ENCODE measurements at places on chromosomes 4 and X. TPM values are rescaled to one million over a fixed set of nuclear protein-coding genes. Genes with fewer than 3 reads are reported as not detected.

GRCh38 chr4:1305261-1305711 is 15.6 kb downstream of the MAEA start:
- DNase-seq = no peak

- DNase-seq = no peak
These were observed 144.6 kb upstream of the GPC4 start for GRCh38 chrX:133559909-133560308.

- DNase-seq = no peak
These were observed 243.2 kb upstream of the POF1B start for GRCh38 chrX:85622635-85623034.

- no peak for DNase-seq
These were observed 35.7 kb upstream of the GABRQ start for GRCh38 chrX:152601848-152602616.

DNA sequence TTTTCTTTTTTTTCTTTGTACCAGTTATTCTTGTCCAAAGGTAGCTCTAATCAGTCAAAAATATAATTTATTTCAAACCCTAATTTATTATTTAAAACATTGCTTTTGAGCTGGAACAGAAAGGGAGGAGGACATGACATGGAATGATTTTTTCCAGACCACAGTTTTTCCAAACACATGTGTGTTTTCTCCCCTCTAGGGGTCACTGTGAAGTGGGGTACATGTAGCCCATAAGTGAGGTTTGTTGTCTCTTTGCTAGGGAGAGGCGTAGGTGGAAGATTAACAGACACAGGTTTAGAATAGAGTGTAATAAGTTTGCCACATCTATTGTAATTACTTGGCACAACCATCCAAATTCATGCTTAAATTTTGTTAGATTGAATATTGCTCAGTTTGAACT is 83.0 kb downstream of the TNIP2 start:
- DNase-seq = no peak

DNA sequence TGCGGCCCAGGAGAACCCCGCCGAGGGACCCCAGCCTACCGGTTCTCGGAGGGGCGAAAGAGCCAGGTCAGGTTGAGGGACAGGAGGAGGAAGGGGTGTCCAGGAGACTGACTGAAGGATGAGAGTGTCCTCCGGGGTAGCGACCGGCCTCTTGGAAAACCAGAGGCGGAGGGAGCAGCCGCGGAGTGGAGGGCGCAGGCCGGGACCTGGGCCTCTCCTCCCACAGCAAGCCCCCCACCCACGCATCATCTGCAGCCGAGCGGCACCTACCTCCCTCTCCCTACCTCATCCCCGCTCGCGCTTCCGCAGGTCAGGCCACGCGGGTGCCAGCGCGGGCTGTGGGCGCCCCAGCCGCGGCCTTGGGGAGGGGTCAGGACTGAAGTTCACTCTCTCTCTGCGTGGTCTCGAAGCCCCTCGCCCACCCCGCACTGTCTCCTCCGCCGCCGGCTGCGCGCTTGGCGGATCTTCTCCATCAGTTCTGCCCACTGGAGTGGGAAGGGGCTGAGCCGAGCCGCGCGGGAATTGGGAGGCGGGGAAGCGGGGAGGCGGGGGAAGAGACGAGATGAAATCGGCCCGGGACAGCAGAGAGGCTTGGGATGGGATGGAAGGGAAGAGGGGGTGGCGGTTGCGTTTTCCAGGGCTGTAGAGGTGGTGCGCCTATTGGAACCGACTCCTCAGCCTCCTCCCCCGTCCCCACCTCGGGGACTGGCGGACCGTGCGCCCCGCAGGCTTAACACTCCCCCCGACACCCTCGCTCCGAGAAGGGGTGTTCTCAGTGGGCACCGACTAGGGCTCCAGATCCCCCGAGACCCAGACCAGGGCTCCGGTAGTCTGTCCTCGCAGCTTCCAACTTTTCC is 1.8 kb downstream of the NLGN4X start:
- DNase-seq = no peak

DNA sequence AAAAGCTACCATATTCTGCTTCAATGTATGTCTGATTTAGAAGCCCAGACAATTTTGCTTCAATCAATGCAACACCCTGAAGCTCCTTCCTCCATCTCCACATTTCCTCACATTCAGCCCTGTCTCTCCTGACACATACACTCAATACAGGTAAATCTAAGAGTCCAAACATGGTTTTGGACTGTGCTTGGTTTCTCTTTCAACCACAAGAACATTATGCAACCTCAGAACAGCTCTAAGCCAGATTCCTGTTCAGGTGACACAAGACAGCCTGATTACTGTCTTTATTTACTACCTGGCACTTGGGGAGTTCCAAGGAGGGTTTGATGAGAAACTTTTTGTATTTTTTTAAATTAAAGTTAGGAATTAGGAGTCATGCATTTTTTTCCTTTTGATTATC is 307.5 kb upstream of the SLIT2 start:
- no peak for DNase-seq

TFE3 gene
- total RNA-seq = 23.2 TPM

DNA sequence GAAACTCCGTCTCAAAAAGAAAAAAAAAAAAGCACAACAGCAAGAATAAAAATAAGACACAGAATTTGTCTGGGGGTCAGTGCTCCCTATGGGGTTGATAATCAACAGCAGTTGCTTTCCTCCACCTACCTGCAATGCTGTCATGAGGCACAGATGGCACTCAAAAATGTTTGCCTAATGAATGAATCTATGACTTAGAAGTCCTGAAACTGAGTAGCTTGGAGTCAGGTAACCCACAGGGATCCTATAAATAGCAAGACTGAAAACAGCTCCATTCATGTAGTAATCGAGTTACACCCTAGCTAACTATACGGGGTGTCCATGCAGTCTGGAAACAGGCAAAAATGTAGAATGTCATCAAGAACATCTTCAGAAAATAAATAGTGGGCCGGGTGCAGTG is 19.8 kb upstream of the DDX3X start:
- no peak for DNase-seq

GRCh38 chrX:15017491-15017890 is 144.3 kb downstream of the MOSPD2 start:
- DNase-seq = no peak

GRCh38 chr4:164396439-164396838 is 357.5 kb upstream of the SMIM31 start:
- DNase-seq = no peak

- DNase-seq = no peak
These were observed 50.1 kb downstream of the IGFBP7 start for GRCh38 chr4:57059890-57060716.

- no peak for DNase-seq
These were observed 20.5 kb downstream of the ARSJ start for GRCh38 chr4:113958766-113959538.

GRCh38 chrX:34859191-34859590 is 83.4 kb upstream of the FAM47B start:
- DNase-seq = no peak

ADH4 gene
- 2.8 TPM for total RNA-seq

GRCh38 chrX:77875372-77875771 is 19.9 kb downstream of the MAGT1 start:
- DNase-seq = no peak

DNA sequence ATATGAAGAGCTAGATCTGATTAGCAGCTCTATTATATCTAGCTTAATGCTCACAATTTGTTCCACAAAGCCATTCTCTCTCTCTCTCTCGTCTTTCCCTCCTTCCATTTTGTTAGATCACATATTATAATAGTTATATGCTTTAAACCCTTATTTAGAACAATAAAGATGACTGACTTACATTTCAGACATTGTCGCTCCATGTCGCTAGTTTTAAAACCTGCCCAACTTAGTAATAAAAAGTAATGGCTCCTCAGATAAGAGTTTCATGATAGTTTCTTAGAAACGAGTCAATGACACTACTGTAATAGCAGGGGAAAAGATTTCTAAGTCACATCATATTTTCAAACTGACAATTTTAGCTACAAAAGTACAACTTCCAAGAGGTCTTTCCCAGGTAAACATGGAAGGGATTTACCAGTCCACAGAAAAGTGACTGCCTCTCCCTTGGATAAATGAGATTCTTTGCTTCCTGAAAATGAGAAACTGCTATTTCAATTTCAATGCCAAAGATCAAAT is 38.5 kb upstream of the YTHDC1 start:
- no peak for DNase-seq

DNA sequence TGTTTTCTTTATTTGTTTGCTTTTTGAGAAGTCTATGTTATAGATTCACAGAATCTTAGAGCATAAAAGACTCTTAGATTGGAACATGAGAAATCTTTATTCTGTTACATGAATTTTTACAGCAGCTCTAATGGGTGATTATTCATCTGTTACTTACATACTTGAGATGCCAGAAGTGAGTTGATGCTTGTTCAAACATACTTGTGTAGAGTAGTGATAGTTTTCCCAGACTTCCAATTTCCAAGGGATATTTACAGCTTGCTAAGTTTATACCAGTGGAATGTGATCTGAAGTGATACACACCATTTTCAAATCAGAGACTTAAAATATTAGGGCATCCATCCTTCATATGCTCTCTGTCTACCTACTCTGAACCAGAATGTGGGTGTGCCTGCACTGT is 252.9 kb upstream of the SMIM31 start:
- DNase-seq = no peak

DNA sequence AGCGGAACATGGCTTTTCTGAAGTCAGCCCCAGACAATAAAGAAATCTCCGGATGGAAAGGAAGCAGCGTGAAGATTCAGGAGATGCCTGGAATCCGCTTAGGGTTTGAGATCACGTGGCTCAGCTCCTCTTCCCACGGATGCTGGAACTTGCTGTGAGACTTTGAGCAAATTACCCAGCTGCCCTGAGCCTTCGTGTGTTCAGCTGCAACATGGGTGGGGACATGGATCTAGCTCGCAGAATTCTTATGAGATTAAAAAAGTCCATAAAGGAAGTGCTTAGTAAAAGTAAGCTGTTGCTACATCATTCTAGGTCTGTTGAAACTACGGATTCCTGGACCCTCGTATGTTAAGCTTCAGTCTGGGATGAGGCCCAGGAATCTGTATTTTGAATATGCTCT is 55.7 kb upstream of the STIM2 start:
- DNase-seq = no peak

DNA sequence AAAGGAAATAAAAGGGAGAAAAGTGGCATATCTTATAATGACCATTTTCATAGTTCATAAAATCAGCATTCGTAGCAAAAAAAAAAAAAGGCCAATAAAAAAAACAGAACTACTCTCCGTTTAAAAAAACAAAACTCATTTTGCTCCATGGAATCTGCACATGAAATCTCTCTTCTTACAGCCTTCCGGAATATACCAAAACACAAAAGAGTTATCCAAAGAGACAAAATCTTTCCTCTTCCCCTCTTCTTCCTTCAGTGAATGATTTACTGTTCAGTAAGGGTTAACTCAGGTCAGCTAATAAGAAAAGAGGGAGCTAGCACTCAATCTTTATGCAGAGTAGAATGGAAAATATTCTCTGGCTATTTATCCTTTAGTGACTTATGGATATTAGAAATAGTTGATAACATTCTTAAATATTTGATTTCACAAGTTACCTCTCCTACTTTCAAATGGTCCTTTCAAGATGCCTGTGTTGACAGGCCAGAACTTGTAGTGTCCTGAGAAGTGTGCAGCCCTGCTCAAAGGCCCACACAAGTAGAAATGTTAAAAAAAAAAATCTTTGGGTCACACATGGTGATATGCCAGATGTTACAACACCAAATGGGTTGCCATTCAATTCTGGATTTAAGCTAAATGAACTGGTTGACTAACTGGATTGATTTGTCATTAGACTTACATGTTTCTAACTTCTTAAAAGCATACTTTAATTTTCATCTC is 42.1 kb downstream of the PDGFC start:
- DNase-seq = no peak

DNA sequence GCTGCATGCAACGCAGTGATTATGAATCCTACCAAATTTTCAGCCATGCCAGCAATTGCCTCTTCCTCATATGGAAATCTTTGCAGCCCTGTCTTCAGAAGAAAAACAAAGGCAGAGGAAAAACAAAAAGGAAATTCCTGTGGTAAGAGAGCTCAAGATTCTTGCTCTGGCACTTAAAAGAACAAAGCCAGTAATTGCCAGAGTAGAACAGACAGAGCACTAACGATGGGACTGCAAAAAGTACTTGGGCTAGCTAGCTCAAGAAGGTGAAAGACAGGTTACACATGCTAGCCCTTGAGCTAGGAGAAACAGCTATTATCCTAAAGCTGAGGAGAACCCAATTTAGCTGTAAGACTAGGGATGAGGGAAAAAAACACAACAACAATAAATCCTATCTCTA is 582.3 kb downstream of the KCNIP4 start:
- no peak for DNase-seq

- no peak for DNase-seq
These were observed 414.3 kb downstream of the NAP1L3 start for GRCh38 chrX:93259029-93259428.

GRCh38 chr4:2725380-2725779 is 30.8 kb downstream of the TNIP2 start:
- DNase-seq = no peak

SMIM31 gene
- total RNA-seq = 30.6 TPM

GRCh38 chrX:24364851-24365538 is 4.6 kb downstream of the SUPT20HL1 start:
- DNase-seq = no peak

GRCh38 chrX:149151805-149152757 is 353.0 kb downstream of the IDS start:
- no peak for DNase-seq

DNA sequence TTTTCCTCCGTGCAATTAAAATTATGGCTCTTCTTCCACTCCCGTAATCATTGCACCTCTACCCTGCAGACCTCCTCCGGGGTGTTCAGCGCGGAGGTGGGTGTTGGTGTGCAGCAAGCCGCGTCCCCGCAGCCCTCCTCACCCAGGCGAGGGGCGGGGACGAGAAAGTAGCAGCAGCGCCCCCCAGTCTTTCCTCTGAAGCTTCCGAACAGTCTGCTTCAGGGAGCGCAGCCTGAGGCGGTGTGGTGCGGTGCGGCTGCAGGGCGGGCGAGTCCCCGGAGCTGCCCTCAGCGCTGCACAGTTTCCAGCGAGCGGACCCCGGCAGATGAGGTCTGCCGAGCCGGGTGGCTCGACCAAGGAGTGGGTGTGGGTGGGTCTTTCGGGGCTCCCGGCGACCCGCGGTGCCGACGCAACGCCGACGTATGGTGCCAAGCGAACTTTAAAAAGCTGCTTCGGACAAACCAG is at the start of gene FRAS1:
FRAS1 (plus strand) TSS at position 189 of the 465 bp plus-strand sequence. CDS start 687 bp downstream, outside the sequence.
- peak; percentile 35 for DNase-seq

GRCh38 chr4:171650543-171650942 is 162.7 kb upstream of the GALNTL6 start:
- DNase-seq = no peak

DNA sequence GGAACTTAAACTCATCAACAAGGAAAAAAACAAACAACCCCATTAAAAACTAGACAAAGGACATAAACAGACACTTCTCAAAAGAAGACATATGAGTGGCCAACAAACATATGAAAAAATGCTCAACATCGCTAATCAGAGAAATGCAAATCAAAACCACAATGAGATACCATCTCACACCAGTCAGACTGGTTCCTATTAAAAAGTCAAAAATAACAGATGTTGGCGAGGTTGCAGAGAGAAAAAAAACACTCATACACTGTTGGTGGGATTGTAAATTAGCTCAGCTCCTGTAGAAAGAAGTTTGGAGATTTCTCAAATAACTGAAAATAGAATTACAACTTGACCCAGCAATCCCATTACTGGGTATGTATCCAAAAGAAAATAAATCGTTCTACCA is 28.7 kb downstream of the APLN start:
- DNase-seq = no peak

BGN gene
- total RNA-seq = 9.9 TPM

GRCh38 chr4:45043911-45044310 is 317.6 kb upstream of the GNPDA2 start:
- no peak for DNase-seq

MAGEE1 gene
- total RNA-seq = 0.64 TPM

Measured in left colon (tissue), 2 donors.